ENCODE measurements at places on chromosomes 4 and X.

- no peak for DNase-seq
- no peaks in the 10 kb centered on the region for H3K27me3 ChIP-seq
- no peak overlapping the region for H3K27ac ChIP-seq
- H3K4me3 ChIP-seq = no peak overlapping the region
- H3K4me1 ChIP-seq = no peaks in the 10 kb centered on the region
Observed at GRCh38 chr4:7847206-7847605, 92.5 kb downstream of the AFAP1 start.

- peak; percentile 65 for DNase-seq
- no peaks in the 10 kb centered on the region for H3K4me1 ChIP-seq
- H3K27me3 ChIP-seq = peaks cover 10% of the 10 kb centered on the region
- H3K36me3 ChIP-seq = no peaks in the 10 kb centered on the region
Observed at GRCh38 chrX:12771445-12772069, 19.7 kb upstream of the PRPS2 start.

DNA sequence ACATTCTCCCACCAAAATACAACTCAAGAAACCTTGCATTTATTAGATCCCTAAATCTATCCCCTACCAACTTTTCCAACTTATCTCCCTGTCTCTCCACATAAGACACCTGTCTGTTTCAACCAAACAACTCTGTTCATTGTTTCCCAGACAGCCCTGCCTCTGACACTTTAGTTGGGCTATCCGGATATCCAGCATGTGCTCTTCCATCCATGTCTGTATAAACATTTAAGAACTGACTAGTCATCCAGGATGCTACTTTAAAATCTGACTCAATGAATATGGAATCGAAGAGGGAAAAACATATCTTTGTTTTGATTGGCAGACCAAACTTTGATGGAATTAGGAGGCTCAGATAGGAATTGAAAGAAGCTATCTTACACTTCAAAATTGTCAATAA is 143.2 kb upstream of the DCAF8L1 start:
- H3K27ac ChIP-seq = no peak overlapping the region
- no peak for DNase-seq
- H3K27me3 ChIP-seq = no peaks in the 10 kb centered on the region
- H3K4me3 ChIP-seq = no peak overlapping the region

DNA sequence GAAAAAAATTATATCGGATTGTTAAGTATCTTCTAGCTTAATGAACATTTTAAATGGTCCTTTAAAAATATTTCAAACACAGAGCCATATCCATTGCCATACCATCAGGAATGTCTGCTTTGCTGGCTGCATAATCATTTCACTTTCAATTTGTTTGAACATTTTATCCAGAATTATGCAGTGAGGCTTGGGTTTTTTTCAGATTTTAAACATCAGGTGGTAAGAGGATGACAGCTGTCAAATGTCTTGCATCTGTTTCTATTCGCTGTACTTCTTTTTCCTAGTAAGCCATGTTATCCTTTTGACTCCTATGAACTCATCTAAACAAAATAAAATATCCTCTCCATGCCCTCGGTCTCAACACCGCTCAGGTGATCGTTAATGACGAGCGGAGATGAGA is 802 bp downstream of the RFC1 start:
- no peaks in the 10 kb centered on the region for H3K27me3 ChIP-seq
- DNase-seq = no peak
- H3K27ac ChIP-seq = peak overlapping the region; percentile 87
- peaks cover 6% of the 10 kb centered on the region for H3K4me1 ChIP-seq
- no peaks in the 10 kb centered on the region for H3K36me3 ChIP-seq
- H3K4me3 ChIP-seq = peak overlapping the region; percentile 77

GRCh38 chrX:109774706-109775105 is 41.6 kb upstream of the ACSL4 start:
- no peaks in the 10 kb centered on the region for H3K27me3 ChIP-seq
- H3K4me3 ChIP-seq = no peak overlapping the region
- no peaks in the 10 kb centered on the region for H3K4me1 ChIP-seq
- no peak for DNase-seq

DNA sequence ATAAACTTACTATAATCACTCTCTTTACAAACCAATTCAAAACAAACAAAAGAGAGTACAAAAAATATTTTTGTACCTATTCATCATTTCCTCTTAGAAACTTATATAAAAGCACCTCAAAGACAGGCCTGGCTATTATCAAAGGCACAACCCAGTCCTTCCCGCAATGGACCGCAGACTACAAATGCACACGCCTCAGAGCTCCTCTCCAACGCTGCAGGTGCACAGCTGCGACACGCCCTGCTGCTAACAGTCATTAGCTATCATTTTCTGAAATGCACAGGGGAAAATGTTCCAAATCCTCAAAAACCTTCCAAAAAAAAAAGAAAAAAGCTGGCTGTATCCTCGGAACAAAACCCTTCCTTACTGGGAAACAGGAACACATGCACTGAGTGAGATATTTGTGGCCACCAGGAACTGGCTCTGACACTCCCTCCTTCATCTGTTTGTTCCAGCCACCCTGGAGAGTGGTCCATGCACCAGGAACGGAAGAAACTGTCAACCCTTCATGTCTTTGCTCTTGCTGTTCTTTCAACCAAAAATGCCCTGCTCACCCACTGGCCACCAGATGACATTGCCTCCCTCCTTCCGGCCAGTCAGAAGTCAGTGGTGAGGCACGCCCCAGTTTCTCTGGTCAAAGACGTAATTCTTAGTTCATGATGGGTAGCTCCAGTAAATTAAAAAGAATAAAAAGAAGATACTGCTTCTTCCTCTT is 16.7 kb downstream of the IRF2 start:
- no peaks in the 10 kb centered on the region for H3K27me3 ChIP-seq
- DNase-seq = no peak
- no peak overlapping the region for H3K27ac ChIP-seq
- H3K36me3 ChIP-seq = no peaks in the 10 kb centered on the region
- H3K4me3 ChIP-seq = no peak overlapping the region

GRCh38 chrX:39331082-39331704 is 529.9 kb downstream of the MID1IP1 start:
- no peaks in the 10 kb centered on the region for H3K36me3 ChIP-seq
- no peaks in the 10 kb centered on the region for H3K27me3 ChIP-seq
- H3K4me1 ChIP-seq = peaks cover 3% of the 10 kb centered on the region
- no peak for DNase-seq
- no peak overlapping the region for H3K4me3 ChIP-seq
- H3K27ac ChIP-seq = no peak overlapping the region
